CD4-positive, alpha-beta T cell treated with Interleukin-4 for 4 hours (primary cell): ENCODE measurements at places on chromosomes 7 and 10.
A peak's percentile ranks its signal among the peaks of the same experiment; 100 is the strongest.

GRCh38 chr10:86295791-86296190 lies 70.8 kb downstream of the GRID1 start:
- no peak for DNase-seq

DNA sequence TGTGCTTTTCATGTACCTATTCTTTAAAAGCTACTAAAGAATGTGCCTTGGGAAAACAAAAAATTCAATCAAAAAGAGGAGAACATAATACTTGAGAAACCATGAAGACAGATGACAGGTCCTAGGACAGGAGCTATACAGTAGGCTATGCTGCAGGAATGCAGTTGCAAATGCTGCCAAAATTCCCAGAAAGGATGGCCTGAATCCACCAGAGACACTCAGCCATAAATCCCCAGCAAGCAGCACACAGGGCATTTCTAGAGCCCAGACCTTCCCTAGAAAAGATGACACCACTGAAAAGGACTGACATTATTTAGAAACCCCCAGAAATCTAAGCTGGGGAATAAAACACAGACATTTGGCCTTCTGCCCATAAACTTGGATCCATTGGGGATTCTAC lies 237.3 kb downstream of the C7orf25 start:
- no peak for DNase-seq

DNA sequence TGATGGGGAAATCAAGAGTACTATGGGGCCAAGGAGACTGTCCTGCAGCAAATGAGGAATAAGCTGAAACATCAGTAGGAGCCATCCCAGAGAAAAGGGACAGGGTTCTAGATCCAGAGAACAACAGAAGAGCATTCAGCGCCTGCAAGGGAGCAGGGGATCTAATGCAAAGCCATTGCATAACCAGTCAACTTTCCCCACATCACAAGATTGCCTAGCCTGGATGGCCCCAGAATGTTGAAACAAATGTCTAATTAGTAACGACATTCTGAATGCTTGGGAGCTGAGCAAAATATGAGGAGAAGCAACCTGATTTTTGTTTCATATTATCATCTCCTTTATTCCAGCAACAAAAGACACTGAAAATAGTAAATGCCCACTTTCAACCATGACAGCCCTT lies 2.7 kb upstream of the MPP7 start:
- no peak for DNase-seq

- DNase-seq = no peak
Measured at GRCh38 chr10:73998623-73998928, 660 bp downstream of the VCL start.

- DNase-seq = no peak
Measured at GRCh38 chr10:17062009-17062408, 67.6 kb downstream of the CUBN start.

DNA sequence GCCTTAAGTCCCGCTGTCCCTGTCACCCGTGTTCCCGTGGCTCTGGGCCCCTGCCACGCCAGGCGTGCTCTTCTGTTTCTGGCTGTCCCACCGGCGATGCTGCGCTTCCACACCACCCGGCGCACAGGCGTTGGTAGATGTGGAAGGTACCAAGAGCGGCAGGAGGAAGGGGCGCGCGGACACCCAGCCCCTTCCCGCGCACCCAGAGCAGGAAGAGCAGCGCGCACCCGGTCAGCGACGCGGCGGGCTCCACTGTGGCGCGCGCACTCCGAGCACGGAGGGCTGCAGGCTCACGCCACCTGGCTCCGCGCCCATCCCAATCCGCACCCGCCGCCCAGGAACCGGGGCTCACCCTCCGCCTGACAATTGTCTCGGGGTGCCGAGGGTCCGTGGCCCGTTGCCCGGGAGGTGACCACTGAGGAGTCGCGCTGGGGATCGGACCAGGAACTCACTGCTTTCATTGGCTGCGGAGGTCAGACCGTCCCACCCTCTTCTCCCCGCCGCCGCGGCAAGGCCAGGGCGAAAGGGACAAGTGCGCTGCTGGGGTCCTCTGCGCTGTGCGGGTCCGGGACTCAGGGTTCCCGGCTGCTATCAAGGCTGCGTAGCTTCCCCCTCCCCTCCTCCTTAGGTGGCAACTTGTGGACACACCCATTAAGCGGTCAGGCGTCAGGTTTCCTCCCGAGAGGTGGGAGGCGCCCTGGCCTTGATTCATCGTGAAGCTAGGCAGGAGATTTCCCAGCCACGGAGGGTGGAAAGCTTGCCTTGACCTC lies 121.6 kb upstream of the ZNF92 start:
- peak; percentile 16 for DNase-seq

GRCh38 chr10:61409157-61409556 lies 44.0 kb downstream of the TMEM26 start:
- DNase-seq = no peak

DNA sequence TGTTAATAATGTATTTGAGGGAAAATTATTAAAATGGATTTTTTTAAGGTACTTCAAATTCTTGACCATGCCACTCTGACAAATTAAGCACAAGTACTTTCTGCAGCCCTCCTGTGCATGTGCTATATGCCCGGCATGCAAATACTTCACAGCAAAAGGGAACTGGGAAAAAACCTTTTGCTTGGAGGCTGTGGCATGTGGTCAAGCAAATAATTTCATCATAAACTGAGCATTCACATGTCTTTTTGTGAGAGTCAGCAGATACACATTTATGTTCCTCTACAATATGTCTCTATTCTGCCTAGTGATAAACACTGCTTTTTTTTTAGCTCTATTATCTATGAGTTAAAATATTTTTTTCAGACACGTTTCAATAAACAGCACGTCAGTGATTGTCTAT lies 53.7 kb upstream of the SEMA3A start:
- DNase-seq = peak; percentile 10

GRCh38 chr7:120404042-120404441 lies 131.1 kb downstream of the KCND2 start:
- no peak for DNase-seq

GRCh38 chr7:90645784-90646183 lies 49.7 kb downstream of the CDK14 start:
- DNase-seq = no peak

DNA sequence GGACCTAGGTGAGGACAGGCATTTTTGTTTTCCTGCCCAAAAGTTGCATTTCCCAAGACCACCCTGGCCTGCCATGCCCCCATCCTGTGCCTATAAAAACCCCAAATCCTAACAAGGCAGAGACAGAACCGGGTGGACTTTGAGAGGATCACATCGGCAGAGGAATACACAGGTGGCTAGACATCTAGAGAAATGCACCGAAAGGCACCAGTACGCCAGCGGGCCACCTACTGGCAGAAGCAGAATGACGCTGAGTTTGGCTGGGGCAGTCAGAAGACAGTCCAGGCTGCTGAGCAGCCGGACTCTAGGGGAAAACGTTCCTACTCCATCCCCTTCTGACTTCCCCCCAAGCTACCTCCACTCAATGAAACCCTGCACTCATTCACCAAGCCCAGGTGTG lies 2.8 kb downstream of the AKR1C4 start:
- DNase-seq = no peak

- DNase-seq = no peak
Measured at GRCh38 chr10:72133517-72133916, 45.2 kb upstream of the SPOCK2 start.

GRCh38 chr7:78530351-78530750 lies 731.8 kb downstream of the PHTF2 start:
- DNase-seq = no peak
